Bronchial epithelial cell (primary cell): ENCODE measurements at places on chromosomes 16 and 17.
A peak's percentile ranks its signal among the peaks of the same experiment; 100 is the strongest.

DNA sequence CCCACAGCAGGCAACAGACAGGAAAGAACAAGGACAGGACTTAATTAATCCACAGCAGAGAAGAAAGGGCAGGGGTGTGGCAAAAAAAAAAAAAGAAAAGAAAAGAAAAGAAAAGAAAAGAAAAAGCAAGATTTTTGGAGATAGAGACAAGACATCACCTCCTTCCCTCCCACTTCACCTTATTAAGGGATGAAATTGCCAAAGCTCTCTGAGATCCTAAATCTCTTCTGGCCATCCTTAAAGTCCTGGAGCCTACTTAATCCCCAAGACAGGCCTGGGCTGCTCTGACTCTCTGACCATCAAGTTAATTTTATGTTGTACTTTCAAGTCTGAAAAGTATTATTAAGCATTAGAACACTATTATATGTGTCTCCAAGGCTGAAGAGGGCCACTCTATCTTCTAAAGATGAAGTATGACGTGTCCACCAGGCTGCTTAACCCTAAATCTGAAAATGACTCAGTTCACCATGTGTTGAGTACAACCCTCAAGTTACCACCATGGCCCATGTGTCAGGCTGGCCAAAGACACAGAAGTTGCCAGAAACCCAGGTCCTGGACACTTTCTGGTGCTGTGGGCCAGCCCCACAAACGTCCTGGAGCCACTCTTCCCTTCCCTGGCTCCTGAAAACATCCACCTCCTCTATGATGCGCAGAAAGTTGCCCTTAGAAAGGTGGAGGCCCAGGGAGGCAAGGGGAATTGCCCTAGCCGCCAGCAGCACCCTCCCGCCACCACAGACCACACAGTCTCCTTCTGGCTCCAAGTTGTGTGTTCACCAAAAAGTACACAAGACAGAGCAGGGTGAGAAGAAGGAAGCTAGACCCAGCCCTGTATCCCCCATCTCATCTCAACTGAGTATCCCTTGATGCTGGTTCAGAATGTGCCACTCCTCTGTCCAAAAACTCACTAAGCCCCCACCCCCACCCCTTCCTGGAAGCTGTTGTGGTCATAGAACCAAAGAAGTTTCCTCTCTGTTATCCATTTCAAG lies 2.7 kb downstream of the SOCS1 start:
- peak; percentile 32 for DNase-seq

DNA sequence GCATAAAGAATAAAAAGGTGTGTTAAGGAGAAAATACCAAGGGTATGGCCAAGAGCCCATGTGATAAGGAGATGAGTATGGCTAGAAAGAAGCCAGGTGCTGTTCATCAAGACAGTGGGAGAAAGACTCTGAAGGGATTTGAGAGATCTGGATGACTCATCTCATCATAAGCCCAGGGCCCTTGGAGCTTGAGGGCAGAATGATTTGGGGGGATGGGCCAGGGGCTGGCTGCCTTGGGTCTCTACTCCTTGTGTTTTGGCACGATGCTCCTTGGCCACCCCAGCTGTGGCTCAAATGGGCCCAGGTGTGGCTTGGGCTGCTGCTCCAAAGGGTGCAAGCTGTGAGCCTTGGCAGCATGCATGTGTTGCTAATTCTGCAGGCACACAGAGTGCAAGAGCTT lies 14.5 kb upstream of the TNFRSF13B start:
- DNase-seq: peak; percentile 12

DNA sequence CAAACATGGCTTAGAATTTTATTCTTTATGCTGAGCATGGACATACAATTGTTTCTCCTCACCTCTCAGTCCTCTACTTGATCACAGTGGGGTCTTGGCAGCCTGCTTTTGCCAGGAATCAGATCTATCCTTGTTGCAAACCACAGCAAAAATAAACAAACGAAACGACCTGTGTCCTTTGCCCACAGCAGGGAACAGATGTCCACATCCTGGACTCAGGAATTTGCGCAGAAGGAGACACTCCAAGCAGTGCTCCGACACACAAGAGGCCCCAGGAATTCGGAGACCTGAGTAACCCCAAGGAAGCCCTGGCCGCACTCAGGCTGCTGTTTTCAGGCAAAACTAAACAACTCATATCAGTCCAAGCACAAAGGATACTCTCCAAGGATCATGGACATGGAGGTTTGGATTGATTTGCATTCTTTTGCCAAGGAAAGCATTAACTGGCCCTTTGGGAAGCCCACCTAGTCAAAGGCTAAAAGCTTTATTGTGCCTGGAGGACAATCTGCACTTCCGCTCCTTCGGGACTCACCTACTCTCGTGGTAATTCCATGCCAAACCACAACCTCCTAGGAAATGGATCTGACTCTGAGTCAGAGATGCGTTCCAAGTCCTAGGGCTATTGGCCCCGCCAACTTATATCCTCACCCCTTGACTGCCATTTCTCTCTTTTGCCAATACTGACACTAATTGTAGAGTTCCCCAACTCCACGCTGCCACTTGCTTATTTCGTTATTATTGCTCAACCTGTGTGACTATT lies 271.1 kb upstream of the CDH11 start:
- DNase-seq: peak; percentile 70

- DNase-seq: peak; percentile 53
These were observed 8.9 kb upstream of the NAGPA start for GRCh38 chr16:5042574-5043171.

DNA sequence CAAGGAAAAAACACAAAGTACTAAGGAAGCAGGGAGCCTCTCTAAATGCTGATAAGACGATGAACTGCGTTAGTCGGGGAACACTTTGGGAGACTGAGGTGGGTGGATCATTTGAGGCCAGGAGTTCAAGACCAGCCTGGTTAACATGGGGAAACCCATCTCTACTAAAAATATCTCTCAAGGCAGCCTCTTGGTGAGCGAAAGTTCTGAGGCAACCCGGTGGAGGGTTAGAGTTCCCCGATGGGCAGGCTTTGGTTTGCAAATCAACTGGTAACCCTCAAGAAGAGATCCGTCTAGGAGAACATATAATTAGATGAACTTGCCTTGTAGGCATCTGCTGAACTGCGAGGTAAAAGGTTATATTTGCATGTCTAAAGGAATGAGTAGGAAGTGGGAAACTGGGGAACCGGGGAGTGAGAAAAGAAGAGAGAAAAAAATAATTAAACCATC lies 44.6 kb downstream of the WSB1 start:
- DNase-seq: no peak

DNA sequence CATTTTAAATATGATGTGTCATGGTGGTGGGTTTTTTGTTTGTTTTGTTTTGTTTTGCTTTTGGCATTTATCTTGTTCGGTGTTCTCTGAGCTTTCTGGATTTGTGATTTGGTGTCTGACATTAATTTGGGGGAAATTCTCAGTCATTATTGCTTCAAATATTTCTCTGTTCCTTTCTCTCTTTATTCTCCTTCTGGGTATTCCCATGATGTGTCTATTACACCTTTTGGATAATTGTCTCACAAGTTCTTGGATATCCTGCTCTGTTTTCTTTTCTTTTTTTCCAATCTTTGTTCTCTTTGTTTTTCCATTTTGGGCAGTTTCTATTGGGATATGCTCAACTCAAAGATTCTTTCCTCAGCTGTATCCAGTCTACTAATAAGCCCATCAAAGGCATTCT lies 88.5 kb downstream of the MARCHF10 start:
- no peak for DNase-seq

- no peak for DNase-seq
These were observed 1.1 kb downstream of the ELOB start for GRCh38 chr16:2775765-2776499.

GRCh38 chr16:11797957-11798299 lies 870 bp upstream of the ZC3H7A start:
- no peak for DNase-seq
